Chondrocyte (in vitro differentiated cells): ENCODE measurements at places on chromosomes 1 and 21. TPM values are rescaled to one million over a fixed set of nuclear protein-coding genes. Genes with fewer than 3 reads are reported as not detected.

DNA sequence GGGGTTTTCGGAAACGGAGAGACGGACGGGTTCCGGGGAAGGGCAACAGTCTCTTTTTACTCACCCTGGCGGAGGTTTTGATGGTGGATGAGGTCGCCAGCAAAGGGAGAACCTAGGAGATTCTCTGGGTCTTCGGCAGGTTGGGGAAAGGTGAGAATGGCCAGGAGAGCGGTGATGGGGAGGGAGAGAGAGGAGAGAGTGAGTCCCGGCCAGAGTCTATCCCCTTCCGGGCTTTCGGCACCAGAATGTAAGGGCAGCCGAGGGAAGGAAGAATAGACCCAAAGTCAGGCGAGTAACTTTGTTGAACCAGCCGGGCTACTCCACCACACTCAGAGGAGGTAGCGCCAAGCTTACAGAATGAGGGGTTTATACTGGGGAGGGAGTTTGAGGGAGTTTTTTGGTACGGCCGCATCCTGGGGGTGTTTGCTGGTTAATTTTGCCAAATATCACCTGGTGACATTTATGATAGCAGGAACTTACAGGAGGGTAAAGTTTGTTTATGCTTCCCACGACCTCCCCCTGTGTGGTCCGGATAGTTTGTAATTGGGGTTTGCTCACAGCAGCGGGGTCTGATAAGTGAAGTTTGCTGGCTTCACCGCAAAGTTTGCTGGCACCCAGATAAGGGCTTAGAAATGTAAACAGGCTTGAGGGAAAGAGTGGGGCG is 141.1 kb upstream of the ETV3 start:
- no peak overlapping the region for H3K27ac ChIP-seq
- DNase-seq, result no peak
- H3K4me1 ChIP-seq, result no peaks in the 10 kb centered on the region
- no peak overlapping the region for H3K4me3 ChIP-seq

The CRYAA gene
- total RNA-seq, result not detected in 3 replicates

GRCh38 chr1:10910681-10911489 is 101.6 kb upstream of the TARDBP start:
- DNase-seq, result peak; percentile 85
- no peak overlapping the region for H3K27ac ChIP-seq
- peaks cover 3% of the 10 kb centered on the region for H3K36me3 ChIP-seq
- peaks cover 16% of the 10 kb centered on the region for H3K27me3 ChIP-seq
- no peaks in the 10 kb centered on the region for H3K4me1 ChIP-seq

The RAB42 gene
- total RNA-seq, result 1.3 to 2.6 TPM (median 2.3 TPM) in 3 replicates

The HORMAD1 gene
- not detected in 3 replicates for total RNA-seq

DNA sequence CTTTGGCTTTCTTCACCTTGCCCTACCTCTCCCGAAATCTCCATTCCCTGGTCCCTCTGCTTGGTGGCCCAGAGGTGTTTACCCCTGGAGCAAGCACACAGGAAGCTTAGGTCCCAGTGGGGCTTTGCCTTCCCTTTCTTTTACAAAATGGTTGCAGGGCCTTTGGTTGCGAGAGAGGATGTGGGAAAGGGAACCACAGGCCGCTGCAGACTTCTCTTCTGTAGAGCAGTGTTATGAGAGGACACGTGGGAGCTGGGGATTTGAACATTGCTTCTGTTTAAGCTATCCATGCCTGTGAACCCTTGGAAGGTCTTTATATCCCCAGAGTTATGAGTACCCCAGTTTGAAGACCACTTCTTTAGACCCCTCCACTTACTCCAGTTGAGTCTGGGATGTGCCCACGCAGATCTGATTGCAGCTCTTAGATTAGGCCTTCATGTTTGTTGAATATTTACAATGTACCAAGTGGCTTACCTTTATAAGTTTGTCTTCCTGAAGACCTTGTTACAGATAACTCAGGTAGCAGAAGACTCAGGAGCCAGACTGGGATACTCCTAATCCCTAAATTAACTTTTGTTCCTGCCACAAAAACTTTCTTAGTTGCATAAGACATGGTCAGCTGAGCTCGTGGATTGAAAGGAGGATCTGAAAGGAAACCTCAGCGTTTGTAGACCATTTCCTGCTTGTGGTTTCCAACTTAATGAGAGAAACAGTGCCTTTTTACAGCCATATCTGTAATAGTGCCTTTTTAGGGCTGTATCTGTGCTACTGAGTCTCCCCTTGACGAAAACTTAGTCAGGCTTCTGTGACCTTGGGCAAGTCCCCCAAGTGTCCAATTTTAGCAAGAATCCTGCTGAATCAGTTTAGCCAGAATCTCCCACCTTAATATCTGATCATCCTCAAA is 21.9 kb upstream of the IVNS1ABP start:
- H3K4me1 ChIP-seq, result peaks cover 11% of the 10 kb centered on the region
- no peak overlapping the region for H3K4me3 ChIP-seq
- DNase-seq, result no peak
- H3K27ac ChIP-seq, result no peak overlapping the region

DNA sequence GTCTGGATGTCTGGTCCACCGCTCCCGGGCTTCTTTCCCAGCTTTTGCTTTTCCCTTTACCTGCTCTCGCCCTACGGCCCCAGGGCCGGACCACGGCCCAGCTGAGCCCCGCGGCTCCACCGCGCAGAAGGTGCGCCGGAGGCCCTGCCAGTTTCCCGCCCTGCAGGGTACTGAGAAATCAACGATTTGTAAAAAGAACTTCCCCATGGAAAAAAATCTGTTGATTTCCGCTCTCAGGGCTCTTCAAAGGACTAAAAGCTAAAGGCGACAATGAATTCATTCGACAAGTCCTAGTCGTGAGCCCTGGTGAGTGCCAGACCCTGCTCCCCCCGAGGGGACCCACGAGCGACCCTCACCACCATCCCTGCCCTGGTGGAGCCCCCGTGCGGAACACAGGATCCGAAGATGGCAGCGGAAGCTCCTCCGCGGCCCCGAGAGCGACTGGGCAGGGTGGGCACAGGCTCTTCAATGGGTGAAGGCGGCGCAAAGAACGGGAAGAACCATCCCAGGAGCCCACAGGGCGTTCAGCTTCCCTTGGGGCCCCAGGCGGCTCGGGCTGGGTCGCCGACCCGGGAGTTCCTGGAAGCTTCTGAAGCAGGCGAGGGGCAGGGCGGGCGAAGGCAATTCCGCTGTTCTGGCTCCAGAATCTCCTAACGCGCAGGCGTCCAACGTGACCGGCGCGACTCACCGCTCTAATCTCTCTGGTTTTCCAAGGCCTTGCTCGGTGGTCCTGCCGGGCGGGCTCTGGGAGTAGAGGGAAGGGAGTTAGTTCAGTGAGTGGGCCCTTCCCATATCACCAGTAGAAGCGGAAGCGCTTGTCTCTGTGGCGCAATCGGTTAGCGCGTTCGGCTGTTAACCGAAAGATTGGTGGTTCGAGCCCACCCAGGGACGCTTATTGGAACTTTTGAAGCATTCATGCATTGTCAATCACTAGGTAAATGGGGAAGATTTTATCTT is 6.6 kb upstream of the RNU1-2 start:
- H3K36me3 ChIP-seq, result no peaks in the 10 kb centered on the region
- no peak for DNase-seq
- H3K4me3 ChIP-seq, result peak overlapping the region; percentile 69
- no peaks in the 10 kb centered on the region for H3K4me1 ChIP-seq
- peak overlapping the region; percentile 45 for H3K27ac ChIP-seq

DNA sequence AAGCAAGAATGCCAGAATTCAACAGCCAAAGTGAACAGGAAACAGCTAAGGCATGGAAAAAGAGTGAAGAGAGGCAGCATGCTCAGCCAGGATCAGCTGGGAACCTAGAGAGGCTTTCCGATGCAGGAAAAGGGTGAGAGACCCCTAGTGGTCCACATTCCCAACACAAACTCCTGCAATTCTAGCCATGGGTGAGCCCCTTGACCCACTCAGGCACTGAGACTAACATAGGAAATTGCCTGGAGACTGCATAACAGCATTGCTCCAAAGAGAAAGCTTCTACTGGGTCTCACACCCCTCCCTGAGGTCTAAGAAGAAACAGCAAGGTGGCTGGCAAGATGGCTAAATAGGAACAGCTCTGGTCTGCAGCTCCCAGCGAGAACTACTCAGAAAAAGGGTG is 123.2 kb downstream of the LHX8 start:
- H3K4me3 ChIP-seq, result no peak overlapping the region
- H3K27me3 ChIP-seq, result peaks cover 18% of the 10 kb centered on the region
- H3K4me1 ChIP-seq, result no peaks in the 10 kb centered on the region
- DNase-seq, result no peak

- peaks cover 31% of the 10 kb centered on the region for H3K27me3 ChIP-seq
- H3K4me3 ChIP-seq, result no peak overlapping the region
- no peak for DNase-seq
- H3K4me1 ChIP-seq, result no peaks in the 10 kb centered on the region
- no peak overlapping the region for H3K27ac ChIP-seq
Measured at GRCh38 chr1:221468546-221468945, 273.3 kb downstream of the DUSP10 start.

DNA sequence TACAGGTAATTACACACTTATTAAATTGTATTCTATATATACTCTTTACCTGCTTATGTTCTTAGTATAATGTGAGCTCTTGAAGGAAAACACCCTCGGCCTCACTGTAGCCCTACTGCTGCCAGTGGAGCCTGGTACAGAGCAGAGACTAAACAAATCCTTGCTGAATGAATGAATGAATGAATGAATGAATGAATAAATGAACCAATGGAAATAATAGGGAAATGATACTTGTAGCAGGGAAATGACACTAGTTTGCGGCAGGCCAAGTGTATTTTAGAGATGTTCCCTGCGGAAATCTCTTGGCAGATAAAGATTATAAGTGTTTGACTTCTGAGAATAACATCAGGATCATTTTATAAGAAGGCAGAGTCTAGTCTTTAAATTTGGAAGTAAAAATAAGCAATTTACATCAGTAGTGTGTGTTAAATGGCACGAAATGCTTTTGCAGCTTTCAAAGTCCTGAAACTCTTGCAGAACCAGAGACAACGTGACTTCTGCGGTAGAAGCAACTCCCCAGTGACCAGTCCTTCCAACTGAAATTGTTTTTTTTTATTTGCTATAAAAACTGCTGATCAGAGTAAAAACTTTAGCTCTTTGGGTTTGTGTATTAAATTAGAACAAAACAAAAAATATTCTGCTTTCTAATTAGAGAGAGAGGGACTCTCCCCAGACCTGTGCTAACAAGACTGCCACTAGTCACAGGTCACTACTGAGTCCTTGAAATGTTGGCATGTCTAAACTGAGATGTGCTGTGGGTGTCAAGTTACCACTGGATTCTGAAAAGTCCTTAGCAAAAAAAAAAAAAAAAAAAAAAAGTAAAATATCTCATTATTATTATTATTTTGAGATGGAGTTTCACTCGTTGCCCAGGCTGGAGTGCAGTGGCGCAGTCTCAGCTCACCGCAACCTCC is 199.3 kb upstream of the MAP1LC3C start:
- no peak overlapping the region for H3K27ac ChIP-seq
- no peak for DNase-seq
- H3K27me3 ChIP-seq, result no peaks in the 10 kb centered on the region
- H3K36me3 ChIP-seq, result no peaks in the 10 kb centered on the region
- no peaks in the 10 kb centered on the region for H3K4me1 ChIP-seq

- H3K27ac ChIP-seq, result no peak overlapping the region
- DNase-seq, result no peak
- no peaks in the 10 kb centered on the region for H3K4me1 ChIP-seq
- H3K36me3 ChIP-seq, result peaks cover 2% of the 10 kb centered on the region
Measured at GRCh38 chr1:207836591-207837347, 74.2 kb downstream of the CD34 start.

The CCDC24 gene
- 5.4 to 6.8 TPM (median 6.3 TPM) in 3 replicates for total RNA-seq
